ENCODE measurements at places on chromosomes 12 and 14.

DNA sequence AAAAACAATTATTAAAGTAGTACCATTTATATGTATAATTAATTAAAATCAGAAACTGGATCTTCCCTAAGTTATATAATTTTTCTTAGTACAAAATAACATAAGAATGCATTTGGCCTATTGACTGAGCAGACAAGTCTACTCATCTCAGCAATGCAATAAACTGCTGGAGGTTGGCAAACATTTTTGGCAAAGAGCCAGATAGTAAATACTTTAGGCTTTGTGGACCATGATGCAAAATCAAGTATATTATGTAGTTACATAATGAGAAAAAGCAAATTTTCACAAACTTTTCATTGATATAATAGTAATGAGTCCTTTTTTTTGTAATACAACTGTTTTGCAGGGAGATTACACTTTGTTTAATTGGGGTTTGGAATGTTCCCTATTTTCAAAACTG, 30.9 kb downstream of the ERGIC2 start:
- DNase-seq: no peak

GRCh38 chr12:127445581-127446139, 821.3 kb upstream of the TMEM132C start:
- no peak for DNase-seq

DNA sequence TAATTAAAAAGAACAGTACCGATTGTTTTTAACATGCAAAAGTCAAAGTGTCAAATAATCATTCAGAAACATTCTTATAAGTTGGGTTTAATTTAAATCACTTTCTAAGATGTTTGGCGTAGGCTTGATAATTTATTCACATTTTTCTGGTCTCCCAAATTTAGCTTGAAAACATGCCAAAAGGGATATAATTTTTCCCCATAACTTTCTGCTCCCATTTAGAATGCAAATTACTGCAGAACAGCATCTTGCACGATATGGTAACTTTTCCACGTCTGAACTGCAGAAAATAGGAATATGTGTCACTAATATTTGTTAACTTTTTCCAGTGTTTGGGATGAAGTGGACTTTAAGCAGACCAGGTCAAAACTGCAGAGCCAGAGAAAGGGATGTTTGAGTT, 1592.4 kb upstream of the SEL1L start:
- no peak for DNase-seq

DNA sequence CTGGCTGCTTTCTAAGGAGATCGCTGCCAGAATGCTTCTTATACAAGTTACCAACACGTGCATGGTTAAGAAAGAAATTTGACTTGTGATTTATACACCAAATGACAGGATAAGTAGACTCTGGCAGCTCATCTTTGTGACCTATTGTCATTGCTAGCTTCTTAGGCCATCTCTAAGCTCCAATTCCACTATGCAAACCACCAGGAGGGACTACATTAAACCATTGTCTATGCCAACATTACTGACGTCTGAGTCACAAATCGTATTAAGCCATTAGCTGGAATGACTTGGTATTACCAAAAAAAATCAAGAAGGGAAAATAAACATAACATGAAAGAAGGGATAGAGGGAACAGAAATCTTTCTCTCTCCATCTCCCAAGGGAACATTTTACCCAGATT, 15.8 kb upstream of the VPS33A start:
- DNase-seq: no peak

- DNase-seq: no peak
These were observed 395.8 kb upstream of the FBXO33 start for GRCh38 chr14:39827901-39828655.

- no peak for DNase-seq
These were observed 152.2 kb upstream of the RGS6 start for GRCh38 chr14:71780075-71780474.

DNA sequence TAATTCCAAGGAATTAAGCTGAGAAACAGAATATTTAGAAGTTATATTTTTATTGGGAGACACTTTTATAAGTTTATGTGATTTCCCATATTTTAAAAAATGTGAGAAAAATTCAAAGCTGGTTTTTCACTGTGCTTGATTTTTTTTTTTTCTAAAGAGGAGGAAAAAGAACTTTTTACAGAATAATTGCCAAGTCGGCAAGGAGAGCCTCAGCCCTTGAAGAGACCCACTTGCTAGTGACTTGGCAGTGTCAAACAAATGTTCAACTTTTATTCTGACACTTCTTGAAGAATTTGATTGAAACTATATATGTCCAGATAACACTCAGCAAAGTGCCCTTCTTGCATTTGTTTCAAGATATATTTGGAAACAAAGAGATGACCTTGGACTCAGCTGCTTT, 52.3 kb upstream of the ATP2A2 start:
- no peak for DNase-seq

GRCh38 chr12:13465635-13466034, 269.1 kb downstream of the EMP1 start:
- DNase-seq: no peak

DNA sequence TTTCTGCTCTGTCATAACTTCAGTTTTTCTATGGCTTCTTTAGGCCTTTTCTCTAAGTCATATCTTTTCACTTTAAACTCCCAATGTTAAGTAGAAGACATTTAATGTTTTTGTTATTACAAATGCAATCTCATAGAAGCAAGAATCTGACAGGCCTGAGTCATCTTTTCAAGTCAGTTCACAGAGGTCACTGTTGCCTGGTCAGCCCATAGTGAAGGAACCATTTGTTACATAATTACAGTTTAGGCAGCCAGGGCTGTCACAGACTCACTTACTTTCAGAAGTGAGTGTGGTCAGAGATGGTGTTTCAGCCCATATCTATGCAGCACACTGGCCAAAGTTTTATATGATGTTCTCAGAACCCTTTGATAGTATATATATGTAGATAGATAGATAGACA, 46.5 kb downstream of the CCER1 start:
- DNase-seq: no peak

DNA sequence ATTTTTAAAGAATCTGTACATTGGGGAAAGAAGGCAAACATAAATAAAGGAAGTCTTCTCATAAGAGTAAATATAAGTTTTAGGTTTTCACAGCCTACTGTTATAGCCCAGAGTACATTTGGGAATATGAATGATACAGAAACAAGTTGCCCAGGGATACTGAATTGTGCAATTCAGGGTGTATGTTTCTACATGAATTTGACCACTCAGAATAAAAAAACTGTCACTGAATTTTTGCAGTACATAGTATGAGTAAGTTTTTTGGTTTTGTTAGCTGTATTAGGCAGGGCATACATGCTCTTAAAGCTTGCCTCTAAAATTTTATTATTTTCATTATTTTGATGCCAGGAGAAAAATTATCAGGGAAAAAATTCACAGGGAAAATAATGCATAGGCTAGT, 6.6 kb upstream of the PCNX4 start:
- no peak for DNase-seq

DNA sequence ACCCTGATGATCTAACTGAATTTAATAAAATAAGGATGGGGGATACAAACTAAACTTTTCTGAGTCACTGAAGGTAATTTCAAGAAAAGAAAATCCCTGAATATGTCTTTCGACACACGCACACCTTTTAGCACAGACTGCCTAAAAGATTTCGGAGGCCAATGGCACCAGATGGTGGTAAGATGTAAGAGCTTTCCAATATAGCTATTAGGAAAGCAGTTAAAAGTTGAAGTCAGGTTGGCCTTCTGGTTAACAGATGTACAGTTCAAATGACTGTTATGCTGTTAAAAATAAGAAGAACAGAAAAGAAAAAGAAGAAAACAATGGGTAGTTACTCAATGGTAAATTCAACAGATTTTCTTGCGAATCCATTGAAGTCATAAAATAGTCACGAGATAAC, 80.7 kb upstream of the KRR1 start:
- DNase-seq: no peak

- no peak for DNase-seq
These were observed 6.2 kb downstream of the COA8 start for GRCh38 chr14:103568952-103569351.

- DNase-seq: no peak
These were observed 40.3 kb downstream of the ANKRD9 start for GRCh38 chr14:102469261-102469660.

GRCh38 chr12:66051361-66051760, 79.2 kb downstream of the LLPH start:
- no peak for DNase-seq

- no peak for DNase-seq
These were observed 1.5 kb upstream of the LTA4H start for GRCh38 chr12:96036765-96037455.

- DNase-seq: no peak
These were observed 4.2 kb downstream of the SCNN1A start for GRCh38 chr12:6370994-6371754.

DNA sequence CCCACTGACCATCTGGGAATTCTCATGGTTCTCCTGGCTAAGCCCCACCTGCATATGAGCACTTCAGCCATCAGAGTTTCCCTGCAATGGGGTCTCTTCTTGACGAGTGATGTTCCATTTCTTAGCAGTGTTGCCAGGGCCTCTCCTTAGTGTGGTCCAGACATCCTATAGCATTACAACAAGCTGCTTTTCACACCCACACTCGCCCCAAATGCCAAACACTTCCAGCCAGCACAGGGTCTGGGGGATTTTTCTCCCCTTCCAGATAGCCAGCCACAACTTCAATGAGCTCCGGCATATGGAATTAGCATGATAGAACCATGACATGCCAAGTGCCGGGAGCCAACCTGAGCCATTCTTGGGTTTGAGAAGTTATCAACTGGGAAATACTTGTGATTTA, 267.4 kb downstream of the ZFP36L1 start:
- DNase-seq: no peak

DNA sequence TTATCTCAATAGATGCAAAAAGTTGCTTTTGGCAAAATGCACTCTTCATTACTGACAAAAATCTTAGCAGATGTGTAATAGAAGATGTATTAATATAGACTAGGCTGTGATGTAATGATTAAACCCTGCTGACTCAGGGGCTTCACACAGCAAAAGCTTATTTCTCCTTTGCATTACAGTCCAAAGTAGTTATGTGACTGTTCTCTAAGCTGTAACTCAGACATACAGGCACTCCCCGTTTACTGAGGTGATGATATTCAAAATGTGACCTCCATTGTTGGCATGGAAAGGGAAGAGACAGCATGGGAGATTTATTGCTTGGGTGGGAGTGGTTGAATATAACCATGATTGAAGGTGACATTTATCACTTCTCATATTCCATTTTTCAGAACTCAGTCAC, 331.5 kb downstream of the SNAPC1 start:
- no peak for DNase-seq

DNA sequence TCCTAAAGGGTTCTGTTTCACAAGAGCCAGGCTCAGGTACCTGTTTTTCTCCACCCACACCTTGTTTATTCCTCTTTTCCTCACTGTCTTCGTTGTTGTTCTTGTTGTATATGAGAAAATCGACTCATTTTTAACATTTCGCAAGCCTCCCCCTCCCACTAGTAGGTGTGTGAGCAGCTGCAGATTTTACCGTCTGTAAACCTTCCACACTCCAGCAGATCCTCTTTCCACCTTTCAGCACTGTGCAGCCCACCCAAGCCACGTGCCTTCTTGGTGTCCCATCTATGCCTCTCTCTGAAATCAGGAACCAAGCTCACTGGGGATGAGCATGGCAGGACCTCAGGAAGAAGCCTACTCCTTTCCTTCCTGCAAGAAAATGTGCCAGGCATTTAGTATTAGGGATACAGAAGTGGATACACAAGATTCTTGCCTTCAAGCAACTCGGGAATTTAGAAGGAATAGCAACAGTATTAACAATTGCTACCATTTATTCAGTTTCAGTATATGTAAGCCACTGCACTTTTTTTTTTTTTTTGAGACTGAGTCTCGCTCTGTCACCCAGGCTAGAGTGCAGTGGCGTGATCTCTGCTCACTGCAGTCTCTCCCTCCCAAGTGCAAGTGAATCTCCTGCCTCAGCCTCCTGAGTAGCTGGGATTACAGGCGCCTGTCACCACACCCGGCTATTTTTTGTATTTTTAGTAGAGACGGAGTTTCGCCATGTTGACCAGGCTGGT, 113.6 kb downstream of the CHST11 start:
- no peak for DNase-seq

GRCh38 chr12:70122804-70123203, 120.4 kb upstream of the CNOT2 start:
- DNase-seq: no peak

GRCh38 chr12:49707128-49707811, at the start of gene FMNL3:
Gene FMNL3, minus strand, starts transcription at chr12:49707405. Its CDS starts 225 bp downstream, at chr12:49707180.
- peak; percentile 99 for DNase-seq

- no peak for DNase-seq
These were observed 145.9 kb upstream of the SLCO1C1 start for GRCh38 chr12:20549108-20549719.

GRCh38 chr12:107115119-107115518, 21.8 kb upstream of the CRY1 start:
- no peak for DNase-seq

DNA sequence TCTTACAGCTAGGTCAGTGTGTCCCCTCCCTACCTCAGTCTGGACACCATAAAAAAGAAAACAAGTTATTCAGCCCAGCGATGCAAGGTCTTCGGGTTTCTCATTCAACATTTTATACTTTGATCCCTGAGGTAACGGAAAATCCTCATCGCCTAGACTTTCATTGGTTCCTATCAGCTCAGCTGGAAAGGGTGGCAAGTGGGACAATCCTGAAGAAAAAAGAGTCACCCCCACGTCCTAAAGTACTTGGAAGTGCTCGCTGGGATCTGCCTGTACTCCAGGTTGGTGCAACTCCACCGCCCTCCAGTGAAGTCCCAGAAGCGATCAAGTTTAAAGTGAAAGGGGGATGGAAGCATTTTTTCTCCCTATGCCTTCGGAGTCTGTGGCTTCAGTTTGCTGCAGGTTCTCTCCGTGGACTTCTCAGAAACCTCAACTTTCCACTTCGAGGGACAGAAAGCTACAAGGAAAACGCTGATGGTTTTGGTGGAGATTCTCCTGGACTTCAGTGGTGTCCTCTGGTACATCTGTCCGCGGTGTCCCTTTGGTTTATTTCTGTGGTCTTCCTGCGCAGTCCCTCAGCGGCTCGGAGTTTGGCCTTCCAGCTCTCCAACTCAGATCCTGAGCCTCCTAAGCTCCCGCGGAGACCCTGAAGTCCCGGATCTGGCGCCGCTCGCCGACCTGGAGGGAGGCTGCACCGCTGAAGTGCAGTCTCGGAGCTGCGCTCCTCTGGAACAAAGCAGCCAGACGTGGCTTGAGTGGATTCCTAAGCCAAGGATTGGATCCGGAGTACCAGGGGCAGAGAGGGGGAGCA, 1.8 kb upstream of the LRFN5 start:
- DNase-seq: no peak

DNA sequence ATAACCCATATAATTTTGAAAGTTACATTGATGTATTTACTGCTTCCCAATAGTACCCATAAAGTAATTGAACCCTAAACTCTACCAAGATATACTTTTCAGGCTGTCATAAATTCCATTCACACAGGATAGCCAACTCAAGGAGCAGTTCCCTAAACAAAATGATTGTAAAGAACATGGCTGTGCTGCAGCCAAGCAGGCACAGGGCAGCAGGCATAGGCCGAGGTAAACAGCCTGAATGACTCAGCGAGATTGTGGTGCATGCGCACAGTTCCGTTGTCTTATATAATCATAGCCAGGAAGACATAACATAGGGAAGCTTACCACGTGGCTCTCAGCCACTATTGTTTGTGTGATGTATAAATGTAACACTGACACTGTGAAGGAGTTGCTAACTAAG, 344.9 kb downstream of the FSCB start:
- DNase-seq: no peak

All from CD8-positive, alpha-beta memory T cell (primary cell).